Stimulated activated CD4-positive, alpha-beta T cell treated with anti-CD3 and anti-CD28 coated beads, Interleukin-4, amount 100 ng/mL, for 1 hour (primary cell): ENCODE measurements at places on chromosomes 2 and 18.

DNA sequence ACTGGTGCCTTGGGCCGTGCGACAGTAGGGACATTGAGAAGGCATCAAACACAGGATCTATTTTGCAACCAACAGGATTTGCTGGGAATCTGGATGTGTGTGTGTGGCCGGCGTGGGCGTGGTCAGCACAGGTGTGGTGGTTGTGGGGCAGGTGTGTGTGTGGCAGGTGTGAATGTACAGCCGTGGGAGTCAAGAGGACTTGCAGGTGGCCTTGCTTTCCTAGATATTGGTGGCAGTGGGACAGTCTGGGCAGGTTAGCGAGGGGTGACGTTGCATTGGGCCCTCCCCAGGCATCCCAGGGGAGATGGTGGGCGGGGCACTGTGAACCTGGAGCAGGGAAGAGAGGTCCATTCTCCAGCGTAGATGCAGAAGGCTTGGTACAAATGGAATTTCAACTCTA lies 3.2 kb upstream of the LIMS2 start:
- DNase-seq = no peak

GRCh38 chr2:11370377-11371091 lies 26.1 kb upstream of the ROCK2 start:
- DNase-seq = no peak

DNA sequence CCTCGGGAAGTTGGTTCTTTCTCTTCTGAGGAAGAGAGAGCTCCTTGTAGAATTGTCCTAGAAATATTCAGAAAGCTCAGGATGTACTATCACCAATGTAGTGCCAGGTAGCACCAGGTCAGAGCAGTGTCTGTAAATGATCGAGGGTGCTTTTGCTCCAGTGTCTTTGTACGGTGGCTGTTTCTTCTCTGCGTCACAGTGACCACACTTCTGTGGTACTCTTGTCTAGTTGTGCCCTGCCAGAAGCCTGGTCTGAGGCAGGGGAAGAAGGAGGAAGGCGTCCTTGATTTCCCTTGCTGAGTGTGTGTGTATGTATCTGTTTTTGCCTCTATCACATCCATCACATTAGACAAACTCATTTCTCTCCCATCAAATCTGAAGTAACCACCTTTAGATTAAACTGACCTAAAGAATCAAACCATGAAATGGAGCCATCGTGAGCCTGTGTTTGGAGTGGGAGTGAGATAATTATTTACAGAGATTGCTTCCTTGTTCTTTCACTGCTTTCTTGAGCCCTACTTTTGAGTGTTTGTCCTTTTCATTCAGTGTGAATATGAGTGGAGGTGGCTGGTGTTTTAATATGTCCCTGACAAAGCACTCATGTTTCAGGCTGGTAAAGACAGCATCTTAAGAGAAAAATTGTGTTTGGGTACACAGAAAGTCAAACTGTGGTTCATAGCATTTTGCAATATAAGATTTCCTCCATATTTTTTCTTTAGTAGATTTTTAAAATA lies 97.2 kb downstream of the ACOXL start:
- no peak for DNase-seq

DNA sequence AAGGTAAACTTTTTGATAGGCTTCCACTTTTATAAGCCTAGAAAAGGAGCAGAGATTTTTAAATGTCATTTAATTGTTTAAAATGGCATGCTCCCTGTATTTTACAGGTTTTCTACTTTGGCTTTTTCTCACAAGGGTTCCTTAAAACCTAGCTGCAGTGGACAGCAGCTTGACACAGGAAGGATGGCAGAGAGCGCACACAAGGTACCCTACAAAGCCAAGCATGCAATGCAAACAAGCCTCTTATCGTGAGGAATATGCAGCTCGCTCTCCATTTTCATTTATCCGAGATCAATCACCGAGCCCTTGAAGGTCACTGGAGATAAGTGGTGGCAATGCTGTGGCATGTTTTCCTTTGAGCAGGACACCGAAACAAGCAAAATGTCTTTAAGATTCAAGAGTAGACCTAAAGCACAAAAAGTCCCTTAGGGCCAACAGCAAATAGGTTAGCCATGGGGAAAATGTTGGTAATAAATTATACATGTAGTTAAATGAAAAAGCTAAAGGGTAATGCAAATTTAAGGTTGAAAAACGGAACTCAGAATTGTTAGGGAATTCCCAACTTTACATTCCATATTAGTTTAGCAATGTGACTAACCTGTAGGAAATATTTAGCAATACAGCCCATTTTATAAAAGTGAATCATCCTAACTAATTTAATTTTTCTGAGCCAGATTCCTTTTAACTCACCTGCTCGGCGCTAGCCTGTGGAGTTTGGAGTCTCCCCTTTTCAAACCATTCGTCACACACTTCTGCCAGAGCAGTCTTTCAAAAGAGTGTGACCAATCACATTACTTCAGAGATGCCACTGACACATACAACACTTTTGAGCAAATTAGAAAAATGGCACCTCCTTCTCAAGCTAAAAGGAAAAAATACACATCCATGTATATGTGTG lies 337.9 kb upstream of the PKDCC start:
- DNase-seq = no peak

DNA sequence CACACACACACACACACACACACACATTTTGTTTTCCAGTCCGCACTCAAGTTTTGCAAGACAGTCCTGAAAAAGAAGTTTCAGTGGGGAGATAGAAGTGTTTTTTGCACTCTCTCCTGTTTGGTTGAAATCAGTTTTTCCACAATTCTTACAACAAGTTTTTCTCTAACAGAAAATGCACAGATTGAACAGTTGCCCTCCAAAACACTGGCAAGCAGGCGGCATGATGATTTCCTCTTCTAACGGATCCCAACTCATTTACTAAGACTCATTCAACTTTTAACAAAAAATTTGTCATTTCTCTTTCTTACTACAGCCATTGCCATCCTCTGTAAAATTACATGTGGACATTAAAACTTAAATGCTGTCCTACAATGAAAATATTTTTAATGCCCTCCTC lies 117.6 kb upstream of the DTNA start:
- no peak for DNase-seq

GRCh38 chr18:25053466-25053865 lies 298.5 kb downstream of the ZNF521 start:
- DNase-seq = no peak

DNA sequence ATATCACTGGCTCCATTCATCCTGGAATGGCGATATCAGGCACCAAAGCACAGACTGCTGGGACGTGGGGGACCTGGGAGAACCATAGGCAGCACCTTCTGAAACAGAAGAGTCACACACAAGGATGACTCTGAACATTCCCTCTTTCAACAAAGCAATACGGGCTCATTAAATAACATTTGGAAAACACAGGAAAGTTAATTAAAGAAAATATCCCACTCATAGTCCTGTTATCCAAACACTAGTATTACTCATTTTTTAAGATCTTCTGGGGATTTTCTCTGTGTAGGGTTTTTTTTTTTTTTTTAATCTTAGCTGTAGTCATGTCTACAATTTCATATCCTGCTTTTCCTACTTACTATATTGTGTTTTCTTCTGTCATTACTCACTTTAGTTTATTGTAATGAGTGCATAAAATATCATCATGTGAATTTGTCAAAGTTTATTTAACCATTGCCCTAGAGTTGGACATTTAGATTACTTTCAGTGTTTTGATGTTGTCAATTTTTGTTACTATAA lies 70.0 kb upstream of the SP3 start:
- DNase-seq = no peak

DNA sequence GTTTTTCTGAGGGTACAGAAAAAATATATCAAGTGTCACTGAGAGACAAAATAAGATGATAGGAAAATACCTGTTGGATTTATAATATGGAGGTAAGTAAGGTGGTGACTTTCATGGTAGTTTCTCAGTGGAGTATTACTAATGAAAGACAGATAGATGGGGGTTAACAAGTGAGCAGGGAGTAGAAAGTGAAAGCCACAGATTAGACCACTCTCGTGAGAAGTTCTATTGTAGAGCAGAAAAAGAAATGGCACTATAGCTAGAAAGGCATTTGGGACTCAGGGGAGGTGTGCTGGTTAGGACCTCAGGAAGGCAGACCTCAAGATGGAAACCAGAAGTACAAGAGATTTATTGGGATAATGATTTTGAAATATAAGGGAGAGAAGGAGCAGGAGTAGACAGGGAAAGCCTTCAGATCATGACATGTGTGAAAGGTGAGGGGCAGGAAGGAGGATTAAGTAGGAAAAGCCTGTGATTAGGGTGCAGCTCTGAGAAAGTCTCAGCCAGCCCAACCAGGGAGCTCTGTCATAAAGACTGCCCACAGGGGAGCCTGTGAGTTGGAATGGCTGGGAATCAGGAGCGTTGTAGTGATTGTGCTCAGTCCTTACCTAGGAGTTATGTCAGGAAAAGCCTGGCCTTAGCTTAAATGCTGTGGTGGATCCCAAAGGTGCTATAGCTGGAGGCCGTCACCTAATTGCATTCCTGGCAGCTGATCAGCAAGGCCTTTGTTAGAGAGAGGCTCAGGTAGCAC lies 198.1 kb downstream of the IKZF2 start:
- DNase-seq = no peak

DNA sequence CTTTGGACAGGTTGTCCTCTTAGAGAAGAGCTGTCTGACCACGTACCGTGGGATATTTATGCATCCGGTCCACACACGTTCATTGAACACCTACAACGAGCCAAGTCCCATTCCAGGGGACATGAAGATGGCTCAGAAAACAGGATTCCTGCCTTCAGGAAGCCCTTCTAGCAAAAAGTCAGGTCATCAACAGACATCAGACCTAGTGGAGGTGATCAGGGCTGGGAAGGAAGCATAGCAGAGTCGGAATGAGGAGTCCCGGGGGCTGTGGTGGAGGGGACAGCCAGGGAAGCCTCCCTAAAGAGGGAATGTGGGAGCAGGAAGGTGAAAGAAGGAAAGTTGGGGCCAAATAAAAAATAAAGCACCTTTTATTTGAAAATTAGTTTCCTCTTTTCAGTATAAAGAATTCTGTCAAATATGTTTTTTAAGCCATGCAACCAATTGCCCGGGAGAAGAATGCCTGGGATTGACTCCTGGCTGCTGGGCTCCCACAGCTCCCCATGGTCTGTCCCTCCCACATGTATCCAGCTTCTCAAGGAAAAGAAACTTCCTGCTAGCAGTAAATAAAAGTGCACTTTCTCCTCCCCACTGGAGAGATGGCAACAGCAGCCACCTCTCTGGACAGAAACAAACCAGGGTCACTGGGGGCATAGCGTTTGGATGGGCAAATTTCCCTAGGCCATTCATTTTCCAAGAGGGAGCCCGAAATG lies 144.8 kb downstream of the SMAD7 start:
- no peak for DNase-seq

DNA sequence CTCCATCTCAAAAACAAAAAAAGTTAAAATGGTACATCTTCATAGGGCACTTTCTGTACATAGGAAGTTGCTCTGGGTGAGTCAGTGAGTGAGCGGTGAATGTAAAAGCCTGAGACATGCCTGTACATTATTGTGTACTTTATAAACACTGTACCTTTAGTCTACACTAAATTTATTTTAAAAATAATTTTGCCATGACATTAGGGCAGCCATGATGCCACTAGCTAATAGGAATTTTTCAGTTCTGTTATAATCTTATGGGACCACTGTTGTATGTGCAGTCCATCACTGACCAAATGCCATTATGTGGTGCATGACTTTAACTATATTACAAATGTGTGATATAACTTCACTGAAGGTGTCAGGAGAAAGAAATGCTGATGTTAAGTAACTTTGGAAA lies 11.0 kb upstream of the TXNDC2 start:
- DNase-seq = no peak

DNA sequence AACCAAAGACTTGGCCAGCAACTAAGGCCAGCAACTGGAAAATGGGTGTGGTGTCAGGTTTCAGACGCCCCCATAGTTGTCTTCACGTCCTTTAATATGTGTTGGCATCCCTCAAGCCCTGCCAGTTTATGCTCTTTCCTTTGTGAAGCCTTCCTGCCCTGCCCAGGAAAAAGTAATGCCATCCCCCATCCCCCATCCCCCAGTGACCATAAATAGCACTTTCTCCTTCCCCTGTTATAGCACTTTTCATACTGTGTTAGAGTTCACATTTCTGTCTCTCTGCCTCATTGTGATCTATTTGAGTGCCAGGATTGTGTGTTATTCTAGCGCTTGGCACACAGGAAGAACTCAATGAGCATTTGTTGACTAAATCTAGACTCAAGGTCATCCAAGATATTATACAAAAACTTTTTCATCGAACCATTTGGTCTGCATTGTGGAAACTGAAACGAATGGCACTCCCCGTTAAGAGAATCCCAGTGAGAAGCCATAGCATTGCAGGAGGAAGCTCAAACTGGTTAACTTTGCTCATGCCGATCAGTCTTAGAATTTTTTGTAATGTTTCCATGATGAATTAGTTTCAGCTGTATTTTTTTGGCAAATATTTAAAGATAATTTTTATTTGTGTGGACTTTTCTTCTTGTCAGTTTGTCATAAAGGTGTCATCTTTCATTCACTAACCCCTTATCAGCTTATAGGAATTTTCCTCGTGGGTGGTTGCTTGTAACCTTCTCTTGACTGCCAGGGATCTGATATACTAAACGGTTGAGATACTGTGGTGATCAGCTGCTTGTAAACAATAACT lies 15.7 kb downstream of the CRIM1 start:
- DNase-seq = no peak

- DNase-seq = no peak
These were observed 59.6 kb downstream of the CABYR start for GRCh38 chr18:24198461-24198860.

GRCh38 chr2:128420776-128421175 lies 102.1 kb upstream of the HS6ST1 start:
- DNase-seq = no peak

- no peak for DNase-seq
These were observed 1.1 kb downstream of the RPL37A start for GRCh38 chr2:216499641-216500218.

DNA sequence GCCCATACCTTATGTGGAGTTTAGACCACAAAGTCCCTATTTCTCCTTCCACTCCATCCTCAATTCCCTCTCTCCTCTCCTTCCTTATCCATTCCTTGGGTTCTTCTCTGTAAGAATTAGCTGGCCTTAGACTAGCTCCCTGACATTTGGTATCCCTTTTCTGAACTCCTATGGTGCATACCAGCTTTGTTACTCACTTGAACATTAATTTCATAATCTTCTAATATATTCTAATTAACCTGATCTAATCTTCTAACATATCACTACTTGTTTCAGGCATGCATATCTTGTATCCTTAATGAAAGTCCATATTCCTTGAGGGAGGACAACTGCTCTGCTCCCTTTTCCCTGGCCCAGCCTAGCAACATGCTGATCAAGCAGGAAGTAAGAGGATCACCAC lies 66.4 kb downstream of the EHD3 start:
- no peak for DNase-seq

- DNase-seq = no peak
These were observed 698.5 kb downstream of the NR4A2 start for GRCh38 chr2:155633887-155634570.

GRCh38 chr18:6878556-6879297 lies 149.2 kb downstream of the ARHGAP28 start:
- DNase-seq = no peak

DNA sequence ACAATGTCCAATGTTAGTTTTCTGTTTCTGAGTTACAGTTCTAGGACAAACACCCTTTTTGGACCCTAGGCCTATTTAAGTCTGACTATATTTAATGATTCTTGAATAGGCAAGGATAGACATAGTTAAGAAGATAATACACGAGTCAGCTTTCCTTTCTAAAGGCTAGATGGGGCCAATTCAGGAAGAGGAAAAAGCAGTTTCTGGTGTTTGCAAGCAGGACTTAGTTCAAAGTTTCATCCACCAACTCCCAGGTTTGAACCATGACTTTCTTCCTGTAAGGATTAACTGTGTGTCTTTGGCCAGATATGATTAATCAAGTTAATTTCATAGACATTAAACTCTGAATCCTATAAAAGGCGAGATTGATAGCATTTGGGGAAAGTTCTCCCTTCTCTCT lies 66.7 kb downstream of the USP40 start:
- DNase-seq = no peak
